ENCODE measurements at places on chromosomes 16 and 17. TPM values are rescaled to one million over a fixed set of nuclear protein-coding genes. Genes with fewer than 3 reads are reported as not detected.
A peak's percentile ranks its signal among the peaks of the same experiment; 100 is the strongest.

Gene PRAC2
- not detected for total RNA-seq

Gene EFNB3
- 5.8 TPM for total RNA-seq

Gene LGALS9B
- total RNA-seq, result not detected

Gene SRL
- 0.06 TPM for total RNA-seq

Gene SLC22A31
- not detected for total RNA-seq

Gene GAST
- total RNA-seq, result not detected

GRCh38 chr17:3813171-3813570 lies 12.2 kb upstream of the ITGAE start:
- no peak for DNase-seq

DNA sequence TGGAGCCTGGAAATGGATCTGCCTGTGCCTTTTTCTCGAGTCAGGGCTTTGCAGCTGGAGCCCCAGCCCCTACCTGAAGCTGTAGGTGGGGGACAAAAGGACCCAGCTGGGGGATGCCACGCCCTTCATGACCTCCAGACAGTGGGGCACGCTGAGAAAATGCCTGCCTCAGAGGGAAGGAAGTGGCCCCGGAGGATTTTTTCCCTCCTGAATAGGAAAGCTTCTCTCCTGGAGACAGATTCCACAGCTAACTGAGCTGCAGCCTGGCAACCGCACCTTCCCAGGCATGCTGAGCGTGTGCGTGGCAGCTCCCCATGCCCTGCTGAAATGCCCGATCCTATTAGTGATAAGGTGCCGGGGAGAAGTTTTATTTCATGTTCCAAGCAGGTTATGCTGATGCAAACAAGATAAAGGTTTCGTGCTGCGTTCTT lies 58.0 kb downstream of the AIPL1 start:
- peak; percentile 21 for DNase-seq

- no peak for DNase-seq
Measured at GRCh38 chr17:55664287-55664686, 58.4 kb downstream of the TMEM100 start.

DNA sequence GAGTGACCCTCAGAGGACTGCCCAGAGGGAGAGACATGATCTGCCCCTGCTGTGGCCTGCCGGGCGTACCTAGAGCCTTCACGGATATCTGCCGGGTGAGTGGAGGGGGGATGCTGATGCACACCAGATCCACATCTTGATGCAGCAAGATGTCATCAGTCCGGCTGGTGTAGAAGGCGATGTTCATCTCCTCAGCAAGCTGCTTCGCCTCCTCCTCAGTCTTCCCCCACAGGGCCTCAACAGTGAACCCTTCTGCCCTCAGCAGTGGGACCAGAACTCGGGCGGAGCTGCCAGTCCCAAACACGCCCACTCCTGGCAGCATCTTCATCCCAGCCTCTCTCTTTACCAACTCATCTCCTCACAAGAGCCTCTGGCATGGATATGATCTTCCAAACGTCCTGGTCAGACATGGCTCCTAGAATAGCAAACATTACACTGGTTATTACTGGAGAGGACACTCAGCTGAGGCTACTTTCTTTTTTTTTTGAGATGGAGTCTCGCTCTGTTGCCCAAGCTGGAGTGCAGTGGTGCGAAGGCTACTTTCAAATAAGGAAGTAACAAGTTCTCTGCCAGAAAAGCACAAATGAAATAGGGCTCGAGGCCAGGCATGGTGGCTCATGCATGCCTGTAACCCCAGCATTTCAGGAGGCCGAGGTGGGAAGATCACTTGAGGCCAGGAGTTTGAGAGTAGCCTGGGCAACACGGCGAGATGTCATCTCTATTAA lies 18.9 kb downstream of the C16orf86 start:
- no peak for DNase-seq

GRCh38 chr17:31741371-31741770 lies 117.7 kb downstream of the COPRS start:
- no peak for DNase-seq

- DNase-seq, result no peak
Measured at GRCh38 chr17:72700226-72700625, 392.3 kb downstream of the SLC39A11 start.

DNA sequence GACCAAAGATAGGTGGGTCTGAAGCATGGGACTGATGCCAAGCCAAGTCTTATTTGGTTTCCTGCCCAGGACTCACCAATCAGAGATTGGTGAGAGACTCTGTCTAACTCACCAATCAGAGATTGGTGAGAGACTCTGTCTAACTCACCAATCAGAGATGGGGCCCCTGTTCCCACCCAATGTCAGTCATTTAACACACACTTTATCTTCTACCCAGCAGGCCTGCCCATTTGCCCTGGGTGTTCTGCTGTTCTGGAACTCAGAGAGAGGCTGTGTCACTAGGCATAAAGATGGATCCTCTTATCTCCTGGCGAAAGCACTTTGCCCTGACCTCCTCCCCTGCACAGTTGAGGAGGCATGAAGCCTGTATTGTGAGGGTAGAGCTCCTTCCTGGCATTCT lies 5.4 kb upstream of the RHOT1 start:
- DNase-seq, result no peak

GRCh38 chr17:16463358-16464302 lies 28.4 kb downstream of the LRRC75A start:
- no peak for DNase-seq

DNA sequence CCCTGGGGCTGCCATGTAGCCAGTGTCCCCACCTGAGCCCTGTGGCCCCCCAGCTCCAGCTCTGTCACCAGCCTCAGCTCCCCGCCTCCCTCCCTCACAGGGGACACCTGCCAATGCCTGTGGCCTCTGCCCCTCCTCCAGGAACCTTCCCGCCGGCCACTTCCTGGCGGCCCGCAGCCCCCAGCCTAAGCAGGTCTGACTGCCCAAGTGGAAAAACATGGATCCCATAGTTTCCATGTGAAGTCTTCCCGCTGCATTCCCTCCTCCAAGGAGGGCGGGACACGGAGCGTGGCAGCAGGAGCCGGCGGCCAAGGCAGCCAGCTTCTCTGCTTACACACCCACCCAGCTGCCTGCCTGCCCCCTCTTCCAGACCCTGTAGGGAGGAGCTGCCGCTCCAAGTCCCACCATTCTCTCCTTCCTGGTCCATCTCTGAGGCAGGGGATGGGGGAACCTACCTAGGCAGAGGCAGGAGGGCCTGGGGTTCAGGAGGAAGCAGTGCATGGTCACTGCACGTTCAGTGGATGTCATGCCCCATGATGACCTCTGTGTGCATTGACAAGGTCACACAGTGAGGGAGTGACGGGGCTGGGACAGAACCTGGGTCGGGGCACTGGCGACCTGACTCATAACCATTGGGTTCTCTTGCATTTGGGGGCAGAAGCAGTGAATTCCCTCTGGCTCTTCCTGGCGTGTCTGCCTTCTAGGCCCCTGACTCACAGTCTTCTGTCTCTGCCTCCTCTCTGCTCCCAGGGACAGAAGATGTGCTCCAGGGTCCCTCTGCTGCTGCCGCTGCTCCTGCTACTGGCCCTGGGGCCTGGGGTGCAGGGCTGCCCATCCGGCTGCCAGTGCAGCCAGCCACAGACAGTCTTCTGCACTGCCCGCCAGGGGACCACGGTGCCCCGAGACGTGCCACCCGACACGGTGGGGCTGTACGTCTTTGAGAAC lies 8.7 kb downstream of the VASN start:
- no peak for DNase-seq

- no peak for DNase-seq
Measured at GRCh38 chr17:11554042-11554441, 44.2 kb upstream of the DNAH9 start.

- no peak for DNase-seq
Measured at GRCh38 chr17:47717979-47718621, 14.9 kb upstream of the TBX21 start.

DNA sequence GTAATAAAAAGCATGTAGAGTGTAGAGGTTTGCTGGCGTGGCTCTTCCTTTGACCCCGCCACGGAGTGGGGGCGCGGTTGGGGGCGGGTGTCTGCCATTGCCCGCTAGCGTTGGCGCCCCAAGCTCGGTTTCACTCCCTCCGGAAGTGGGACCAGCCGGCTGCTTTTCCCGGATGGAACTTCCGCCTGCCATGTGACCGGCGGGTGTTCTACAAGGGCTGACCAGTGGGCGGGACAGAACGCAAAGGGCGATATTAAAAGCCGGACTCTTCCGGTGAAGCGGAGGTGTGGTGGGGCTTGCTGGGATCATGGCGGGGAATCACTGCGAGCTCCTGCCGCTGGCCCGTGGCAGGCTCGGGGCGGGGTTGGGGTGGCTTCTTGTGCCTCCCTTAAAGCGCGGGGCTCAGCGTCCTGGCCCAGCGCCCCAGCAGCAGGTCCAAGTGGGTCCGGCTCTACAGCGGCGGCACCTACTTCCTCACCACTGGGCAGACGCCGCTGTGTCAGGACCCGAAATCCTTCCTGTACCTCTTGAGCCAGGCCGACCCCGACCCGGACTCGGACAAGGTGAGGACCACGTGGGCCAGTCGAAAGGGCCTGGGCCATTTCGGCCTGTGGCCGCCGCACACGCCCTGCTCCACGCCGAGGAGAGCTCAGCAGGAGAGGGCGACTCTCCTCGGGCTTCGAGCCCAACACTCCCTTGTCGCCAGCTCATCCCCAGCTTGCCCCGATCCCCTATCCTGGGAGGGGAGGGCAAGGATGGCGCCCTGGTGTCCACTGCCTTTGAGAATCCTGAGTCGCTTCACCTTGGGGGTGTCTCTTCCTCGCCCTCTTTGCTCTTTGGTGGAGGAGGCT lies 65.6 kb downstream of the PDPK1 start:
- peak; percentile 97 for DNase-seq

- no peak for DNase-seq
Measured at GRCh38 chr17:39996800-39997199, 16.2 kb downstream of the PSMD3 start.

DNA sequence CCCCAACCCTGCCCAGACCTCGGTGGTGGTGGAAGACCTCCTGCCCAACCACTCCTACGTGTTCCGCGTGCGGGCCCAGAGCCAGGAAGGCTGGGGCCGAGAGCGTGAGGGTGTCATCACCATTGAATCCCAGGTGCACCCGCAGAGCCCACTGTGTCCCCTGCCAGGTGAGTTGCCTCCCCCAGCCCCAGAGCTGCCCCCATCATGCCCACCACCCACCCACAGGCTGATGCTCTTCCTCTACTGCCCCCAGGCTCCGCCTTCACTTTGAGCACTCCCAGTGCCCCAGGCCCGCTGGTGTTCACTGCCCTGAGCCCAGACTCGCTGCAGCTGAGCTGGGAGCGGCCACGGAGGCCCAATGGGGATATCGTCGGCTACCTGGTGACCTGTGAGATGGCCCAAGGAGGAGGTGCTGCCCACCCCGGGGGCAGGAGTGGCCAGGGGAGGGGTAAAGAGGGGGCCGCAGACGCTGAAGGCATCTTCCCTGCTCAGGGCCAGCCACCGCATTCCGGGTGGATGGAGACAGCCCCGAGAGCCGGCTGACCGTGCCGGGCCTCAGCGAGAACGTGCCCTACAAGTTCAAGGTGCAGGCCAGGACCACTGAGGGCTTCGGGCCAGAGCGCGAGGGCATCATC lies 8.4 kb downstream of the GALK1 start:
- no peak for DNase-seq

GRCh38 chr17:80636361-80637018 lies 91.9 kb downstream of the RPTOR start:
- no peak for DNase-seq

GRCh38 chr17:2697611-2698162 lies 13.9 kb downstream of the CLUH start:
- DNase-seq, result no peak

DNA sequence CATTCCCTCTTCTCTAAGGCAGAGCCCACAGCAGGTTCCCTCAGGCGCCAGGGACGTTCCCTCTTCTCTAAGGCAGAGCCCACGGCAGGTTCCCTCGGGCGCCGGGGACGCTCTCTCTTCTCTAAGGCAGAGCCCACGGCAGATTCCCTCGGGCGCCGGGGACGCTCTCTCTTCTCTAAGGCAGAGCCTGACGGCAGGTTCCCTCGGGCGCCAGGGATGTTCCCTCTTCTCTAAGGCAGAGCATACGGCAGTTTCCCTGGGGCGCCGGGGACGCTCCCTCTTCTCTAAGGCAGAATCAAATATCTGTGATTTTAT lies 24.3 kb downstream of the ACSF3 start:
- DNase-seq, result no peak

DNA sequence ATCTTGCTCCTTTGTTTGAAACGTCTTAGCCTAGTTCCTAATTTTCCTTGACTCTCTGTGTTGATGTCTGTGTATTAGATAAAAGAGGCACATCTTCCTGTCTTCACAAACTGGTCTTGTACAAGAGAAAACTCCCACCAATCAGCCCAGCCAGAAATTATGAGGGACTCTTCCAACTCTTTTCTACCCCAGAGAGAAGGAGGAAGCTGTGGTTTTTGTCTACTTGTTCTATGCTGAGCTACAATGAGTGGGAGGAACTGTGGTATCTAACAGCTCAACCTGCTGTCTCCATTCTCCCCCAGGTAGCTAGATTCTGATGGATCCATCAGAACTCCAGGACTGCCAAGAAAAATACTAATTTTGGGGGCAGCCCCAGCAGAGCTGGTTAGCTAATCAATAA lies 392.5 kb downstream of the HS3ST3B1 start:
- no peak for DNase-seq

- no peak for DNase-seq
Measured at GRCh38 chr16:67648764-67649407, 3.9 kb downstream of the CARMIL2 start.

DNA sequence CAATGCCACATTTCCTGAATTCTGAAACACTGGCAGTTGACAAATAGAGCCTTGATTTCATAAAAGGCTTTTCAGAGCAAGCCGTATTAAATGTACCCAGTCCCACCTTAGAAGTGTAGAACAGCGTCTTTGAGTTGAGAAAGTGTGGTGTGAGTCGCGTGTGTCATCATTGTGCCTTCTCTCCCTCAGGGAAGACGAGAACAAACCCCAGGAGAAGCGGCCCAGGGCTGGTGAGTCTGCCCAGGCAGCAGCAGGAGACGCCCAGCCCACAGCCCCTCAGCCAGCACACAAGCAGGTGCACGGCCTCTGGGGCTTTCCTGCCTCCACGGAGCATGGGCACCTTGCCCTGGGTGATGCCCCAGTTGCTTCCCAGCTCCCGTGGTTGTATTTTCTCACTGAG lies 34.0 kb downstream of the CIBAR2 start:
- no peak for DNase-seq

- no peak for DNase-seq
Measured at GRCh38 chr16:61797296-61797795, 238.9 kb downstream of the CDH8 start.

DNA sequence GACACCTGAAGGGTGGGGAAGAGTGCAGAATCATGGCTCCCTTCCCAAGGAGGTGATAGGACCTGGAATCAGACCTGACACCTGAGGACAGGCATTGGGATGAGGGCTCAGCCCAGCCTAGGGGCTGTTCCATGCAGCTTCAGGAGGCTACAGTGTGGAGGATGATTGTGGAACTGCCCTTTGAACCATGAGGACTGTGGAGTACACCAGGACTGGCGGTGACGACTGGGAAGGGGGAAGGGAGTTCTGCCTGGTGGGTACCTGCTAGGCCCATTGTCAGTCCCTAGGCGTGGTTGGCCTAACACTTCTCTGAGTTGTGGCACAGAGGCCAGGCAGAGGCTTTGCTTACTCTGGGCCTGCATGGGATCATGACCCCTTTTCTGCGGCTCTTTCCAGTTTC lies 76.1 kb downstream of the MPRIP start:
- DNase-seq, result no peak

All from neural progenitor cell (in vitro differentiated cells).